ENCODE measurements at places on chromosomes 1 and 21.

GRCh38 chr1:202567738-202568137 lies 142.5 kb downstream of the SYT2 start:
- DNase-seq = no peak

DNA sequence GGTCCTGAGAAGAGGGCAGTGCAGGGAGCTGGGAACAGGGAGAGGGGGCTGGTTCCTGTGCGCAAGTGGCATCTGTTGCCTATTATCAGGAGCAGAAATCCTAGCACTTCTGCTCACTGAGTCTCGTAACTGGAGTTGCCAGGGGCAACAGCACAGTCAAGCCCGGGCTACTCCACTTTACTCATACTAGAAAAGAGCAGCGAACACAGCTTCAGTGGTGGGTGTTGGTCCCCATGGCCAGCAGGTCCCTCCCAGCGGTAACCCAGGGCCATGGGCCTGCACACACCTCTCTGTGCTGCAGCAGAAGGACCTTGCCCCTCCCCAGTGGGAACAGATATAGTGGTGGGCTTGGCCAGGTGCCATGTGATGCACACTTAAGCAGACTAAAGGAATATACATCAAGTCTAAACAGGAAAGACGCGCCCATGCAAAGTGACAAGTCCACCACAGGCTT lies 8.5 kb downstream of the PYCR2 start:
- no peak for DNase-seq

GRCh38 chr1:45535988-45536766 lies 14.4 kb upstream of the AKR1A1 start:
- DNase-seq = no peak

GRCh38 chr1:170221495-170221894 lies 75.7 kb downstream of the NTMT2 start:
- DNase-seq = no peak

DNA sequence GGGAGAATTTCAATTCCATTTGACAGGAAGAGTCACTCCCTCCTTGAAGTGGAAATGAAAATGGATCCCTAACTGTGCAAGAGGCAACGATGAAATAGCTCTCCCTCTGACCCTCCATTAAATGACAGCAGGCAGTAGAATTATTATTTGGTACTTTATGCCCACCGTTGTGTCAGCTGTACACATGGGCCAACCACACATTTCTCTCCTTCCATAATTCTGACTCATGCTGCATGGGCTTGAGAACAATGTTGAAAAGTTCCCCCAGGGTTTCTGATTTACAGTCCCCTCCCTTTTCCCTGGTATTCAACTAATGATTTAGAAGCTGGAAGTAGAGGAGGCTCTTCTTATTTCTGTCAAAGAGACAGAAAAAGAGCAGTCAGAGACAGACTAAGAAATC lies 103.5 kb downstream of the RGS7 start:
- DNase-seq = no peak

- DNase-seq = no peak
These were observed 23.3 kb downstream of the THRAP3 start for GRCh38 chr1:36247538-36247937.

GRCh38 chr1:109539676-109540075 lies at the start of gene GPR61:
Gene GPR61 (plus strand): TSS chr1:109539872. CDS start chr1:109543023, 3,151 bp downstream.
- DNase-seq = no peak
